Mesendoderm (in vitro differentiated cells): ENCODE measurements at places on chromosomes 12 and 14.

- DNase-seq: peak; percentile 82
These were observed 154.9 kb upstream of the AMIGO2 start for GRCh38 chr12:47234576-47235141.

GRCh38 chr14:93212432-93212831 is 5.4 kb downstream of the UBR7 start:
- DNase-seq: no peak

- peak; percentile 68 for DNase-seq
These were observed 9.2 kb upstream of the INF2 start for GRCh38 chr14:104680056-104680805.

GRCh38 chr12:12626471-12626870 is 14.8 kb downstream of the CREBL2 start:
- DNase-seq: no peak

DNA sequence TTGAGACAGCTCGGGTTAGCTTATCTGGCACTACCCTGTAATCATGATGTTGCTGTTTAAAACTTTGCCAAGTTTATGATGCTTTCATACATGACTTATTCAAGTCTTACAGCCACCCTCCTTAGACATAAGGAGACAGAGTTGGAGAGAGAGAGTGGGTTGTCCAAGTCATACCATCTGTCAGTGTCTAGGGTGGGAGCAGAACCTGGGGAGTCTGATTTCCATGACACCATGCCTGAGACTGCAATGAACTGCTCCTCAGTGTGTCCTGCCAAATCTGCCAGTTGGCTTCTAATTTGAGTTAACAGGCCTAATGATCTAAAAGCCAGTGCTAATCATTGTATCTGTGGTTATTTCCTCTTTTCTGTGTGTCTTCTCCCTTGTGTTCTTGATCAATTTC is 43.7 kb upstream of the PHC1 start:
- DNase-seq: no peak

DNA sequence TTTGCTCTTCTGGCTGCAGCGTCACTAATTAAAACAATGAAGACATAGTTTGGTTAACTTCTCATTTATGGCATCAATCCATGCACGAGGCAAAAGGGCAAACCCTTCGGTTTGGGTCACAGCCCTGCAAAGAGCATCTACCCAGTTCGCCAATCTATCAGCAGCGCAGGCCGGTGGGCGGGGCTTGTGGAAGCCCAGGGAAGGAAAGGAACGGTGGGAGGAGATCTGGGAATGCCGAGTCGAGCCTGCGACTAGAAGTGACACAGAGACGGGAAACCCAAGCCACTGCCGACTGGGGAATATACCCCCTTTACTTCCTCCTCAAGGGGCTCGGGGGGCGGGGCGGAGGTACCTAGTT is 466 bp downstream of the KICS2 start:
- DNase-seq: peak; percentile 94

DNA sequence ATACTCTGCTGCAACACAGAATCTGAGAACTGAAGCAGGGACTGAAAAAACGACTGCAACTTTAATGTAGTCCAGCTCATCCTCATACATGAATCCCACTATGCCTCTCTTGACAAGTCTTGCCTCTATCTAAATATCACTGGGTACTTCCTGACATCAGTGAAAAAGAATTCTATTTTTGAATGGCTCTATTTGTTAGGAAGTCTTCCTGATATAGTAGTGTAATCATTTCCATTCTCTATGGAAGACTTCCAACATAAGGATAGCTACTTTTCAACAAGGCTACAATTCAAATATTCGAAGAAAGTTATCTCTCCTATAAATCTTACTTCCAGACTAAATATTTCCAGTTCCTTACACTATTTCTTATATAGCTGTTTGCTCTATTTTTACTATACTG is 167.5 kb downstream of the MDGA2 start:
- DNase-seq: no peak

GRCh38 chr14:38089123-38089522 is 118.6 kb upstream of the SSTR1 start:
- DNase-seq: no peak

DNA sequence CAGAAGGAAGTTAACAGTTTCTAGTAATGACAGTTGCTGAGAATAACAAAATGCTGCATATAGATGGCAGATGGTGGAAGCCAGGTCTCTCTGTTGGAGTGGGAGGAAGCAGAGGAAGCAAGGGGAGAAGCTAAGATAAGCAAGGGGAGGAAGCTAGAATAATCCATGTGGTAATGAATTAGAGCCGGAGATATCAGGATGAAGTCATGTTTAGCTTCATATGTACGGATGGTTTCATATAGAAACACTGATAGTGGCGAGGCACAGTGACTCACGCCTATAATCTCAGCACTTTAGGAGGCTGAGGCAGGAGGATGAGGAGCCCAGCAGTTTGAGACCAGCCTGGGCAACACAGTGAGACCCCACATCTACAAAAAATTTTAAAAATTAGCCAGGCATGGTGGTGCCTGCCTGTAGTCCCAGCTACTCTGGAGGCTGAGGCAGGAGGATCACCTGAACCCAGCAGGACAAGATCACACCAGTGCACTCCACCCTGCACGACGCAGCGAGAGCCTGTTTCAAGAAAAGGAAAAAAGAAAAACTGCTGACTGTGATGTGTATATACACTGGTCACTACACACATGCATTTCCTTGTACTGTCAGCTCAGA is 49.2 kb downstream of the ANAPC7 start:
- DNase-seq: no peak

GRCh38 chr14:26444822-26445221 is 153.0 kb downstream of the NOVA1 start:
- peak; percentile 48 for DNase-seq
